ENCODE measurements at places on chromosomes 11 and 22.

GRCh38 chr11:134815404-134815803, 403.4 kb upstream of the B3GAT1 start:
- DNase-seq = no peak

DNA sequence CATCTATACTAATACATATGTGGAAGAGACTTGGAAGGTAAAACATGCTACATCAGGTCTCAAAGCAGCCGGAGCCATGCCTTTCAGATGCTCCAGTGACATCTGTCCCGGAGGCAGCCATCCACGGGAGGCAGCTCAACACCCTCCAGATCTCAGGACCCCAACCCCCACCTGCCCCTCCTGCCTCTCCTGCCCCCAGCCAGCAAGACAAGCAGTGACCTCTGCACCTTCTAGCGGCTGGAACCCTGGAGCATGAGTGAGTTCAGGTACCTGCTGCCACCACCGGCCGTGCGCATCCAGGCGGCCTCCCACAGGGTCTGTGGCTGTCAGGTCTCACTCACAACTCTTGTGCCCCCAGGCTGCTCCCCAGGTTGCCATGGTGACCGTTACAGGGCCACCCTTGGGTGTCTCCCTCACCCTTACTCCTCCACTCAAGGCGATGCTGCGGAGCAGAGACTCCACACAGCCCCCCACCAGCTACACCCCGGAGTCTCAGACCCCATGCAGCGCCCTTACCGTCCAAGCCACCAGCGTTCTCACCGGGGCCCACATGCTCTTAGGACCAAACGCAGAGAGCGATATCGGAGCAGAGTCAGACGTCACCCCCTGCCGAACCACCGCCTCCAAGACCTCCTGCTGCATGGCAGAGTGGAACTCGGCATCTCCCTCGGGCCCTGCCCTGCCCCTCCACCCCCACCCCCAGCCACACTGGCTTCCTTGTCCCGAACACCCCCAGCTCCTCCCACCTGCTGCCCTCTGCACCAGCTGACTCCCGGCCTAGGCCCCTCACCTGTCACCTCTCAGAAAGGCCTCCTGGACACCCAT, 34.7 kb downstream of the CERK start:
- no peak for DNase-seq

DNA sequence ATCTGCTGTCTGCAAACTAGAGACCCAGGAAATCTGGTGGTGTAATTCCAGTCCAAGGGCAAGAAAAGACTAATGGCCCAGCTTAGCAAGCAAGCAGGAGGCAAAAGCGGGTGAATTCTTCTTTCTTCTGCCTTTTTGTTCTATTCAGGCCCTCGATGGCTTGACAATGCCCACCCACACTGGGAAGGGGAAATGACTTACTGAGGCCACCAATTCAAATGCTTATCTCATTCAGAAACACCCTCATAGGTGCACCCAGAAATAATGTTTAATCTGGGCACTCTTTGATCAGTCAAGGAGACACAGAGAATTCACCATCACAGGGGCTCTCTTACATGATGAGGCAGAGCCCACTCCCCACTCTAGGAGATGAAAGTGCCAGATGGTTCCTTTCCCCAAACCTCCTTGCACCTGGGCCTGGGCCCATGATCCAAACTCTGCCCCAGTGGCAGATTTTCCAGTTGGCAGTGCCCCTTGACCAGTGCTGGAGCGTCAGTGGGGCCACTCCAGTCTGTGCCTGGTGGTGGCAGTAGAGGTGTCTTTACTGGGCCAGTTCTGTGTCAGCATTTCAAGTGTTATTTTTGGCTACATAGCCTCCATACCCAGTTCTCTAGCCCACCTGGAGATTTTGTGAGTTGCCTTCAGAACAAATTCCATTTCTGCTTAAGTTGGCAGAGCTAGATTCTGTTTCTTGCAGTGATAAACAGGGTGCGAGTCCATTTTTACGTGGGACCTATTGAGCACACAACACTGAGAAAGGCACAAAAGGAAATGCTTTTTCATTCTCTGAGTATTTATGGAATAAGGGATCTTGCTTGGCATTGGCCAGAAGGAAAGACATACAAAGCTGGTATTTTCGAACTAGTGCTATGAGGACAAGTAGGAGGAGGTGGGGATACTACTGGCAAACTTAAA, 7.5 kb downstream of the ELMOD1 start:
- DNase-seq = no peak

DNA sequence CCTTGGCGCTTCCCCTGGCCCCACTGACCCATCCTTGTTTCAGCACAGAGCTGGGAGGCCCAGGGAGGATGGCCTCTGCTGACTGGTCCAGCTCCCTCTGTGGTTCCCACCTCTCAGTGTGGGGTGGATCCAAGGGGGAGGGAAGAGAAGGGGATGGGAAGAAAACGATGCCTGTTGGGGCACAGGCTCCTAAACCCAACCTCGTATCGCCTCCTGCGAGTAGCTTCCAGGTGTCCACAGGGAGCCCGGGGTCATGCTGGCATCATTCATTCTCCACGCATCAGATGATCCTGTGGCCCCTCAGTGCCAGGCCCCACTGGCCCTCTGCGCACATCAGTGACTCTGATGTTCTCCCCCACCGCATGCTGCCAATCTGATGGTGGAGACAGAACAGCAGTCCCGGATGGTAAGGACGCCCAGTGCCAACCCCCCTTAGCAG, 5.1 kb downstream of the MYEOV start:
- no peak for DNase-seq

DNA sequence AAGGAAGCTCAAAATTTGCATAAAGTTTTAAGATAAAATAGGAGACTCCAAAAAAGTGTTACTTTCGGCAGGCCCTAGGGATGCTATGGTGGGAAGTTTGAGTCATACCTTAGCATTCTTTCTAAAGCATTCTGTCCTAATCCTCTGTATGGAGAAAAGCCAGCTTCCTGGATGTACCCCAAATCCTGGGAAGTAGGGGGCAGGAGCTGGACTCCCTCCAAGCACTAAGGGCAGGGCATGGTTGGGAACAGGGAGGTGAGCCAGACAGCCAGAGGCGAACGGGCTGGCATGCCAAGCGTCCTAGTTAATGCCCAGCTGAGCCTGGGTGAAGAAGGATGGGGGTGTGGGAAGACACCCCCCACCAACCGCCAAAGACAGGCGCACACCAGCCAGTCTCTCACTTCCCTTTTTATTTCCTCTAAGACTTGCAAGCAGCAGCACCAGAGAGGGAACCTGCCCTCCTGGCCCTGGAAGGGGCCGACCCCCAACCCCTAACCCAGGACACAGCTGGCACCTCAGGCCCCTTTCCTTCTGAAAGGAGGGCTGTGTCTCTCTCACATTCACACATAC, 23.9 kb downstream of the RTN4RL2 start:
- no peak for DNase-seq

- DNase-seq = no peak
Measured at GRCh38 chr22:27032091-27032761, 374.8 kb downstream of the MIAT start.

DNA sequence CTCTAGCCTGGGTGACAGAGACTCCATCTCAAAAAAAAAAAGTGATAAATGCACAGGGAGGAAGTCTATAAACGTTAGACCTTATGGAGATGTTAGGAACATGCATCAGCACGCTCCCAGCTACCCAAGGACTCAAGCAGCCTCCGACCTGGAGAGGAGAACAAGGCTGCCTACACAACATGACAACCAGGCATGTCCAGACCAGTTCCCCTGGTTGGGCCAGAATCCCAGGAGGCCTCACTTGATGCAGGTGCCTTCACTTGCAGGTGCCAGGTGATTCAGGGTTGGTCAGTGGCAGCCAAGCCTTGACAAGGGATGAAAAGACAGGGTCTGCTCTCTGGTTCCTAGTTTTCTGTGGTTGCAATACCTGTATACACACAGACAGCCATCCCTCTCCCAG, 5.9 kb downstream of the RANGAP1 start:
- DNase-seq = no peak

DNA sequence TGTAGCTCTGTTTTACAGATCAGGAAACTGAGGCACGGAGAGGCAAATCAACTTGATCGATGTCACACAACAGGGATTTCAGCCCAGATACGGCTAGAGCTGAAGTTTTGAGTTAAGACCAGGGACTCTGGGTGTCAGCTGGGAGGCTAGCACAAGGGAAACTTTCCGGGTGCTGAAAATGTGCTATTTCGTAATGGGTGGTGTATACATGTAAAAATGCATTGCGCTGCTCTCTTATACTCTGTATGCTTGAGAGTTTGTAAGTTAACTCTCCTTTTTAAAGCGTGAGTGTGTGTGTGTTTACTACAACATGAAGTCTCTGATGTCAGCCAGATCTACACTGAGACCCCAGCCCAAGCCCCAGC, 227.6 kb downstream of the MN1 start:
- DNase-seq = no peak

DNA sequence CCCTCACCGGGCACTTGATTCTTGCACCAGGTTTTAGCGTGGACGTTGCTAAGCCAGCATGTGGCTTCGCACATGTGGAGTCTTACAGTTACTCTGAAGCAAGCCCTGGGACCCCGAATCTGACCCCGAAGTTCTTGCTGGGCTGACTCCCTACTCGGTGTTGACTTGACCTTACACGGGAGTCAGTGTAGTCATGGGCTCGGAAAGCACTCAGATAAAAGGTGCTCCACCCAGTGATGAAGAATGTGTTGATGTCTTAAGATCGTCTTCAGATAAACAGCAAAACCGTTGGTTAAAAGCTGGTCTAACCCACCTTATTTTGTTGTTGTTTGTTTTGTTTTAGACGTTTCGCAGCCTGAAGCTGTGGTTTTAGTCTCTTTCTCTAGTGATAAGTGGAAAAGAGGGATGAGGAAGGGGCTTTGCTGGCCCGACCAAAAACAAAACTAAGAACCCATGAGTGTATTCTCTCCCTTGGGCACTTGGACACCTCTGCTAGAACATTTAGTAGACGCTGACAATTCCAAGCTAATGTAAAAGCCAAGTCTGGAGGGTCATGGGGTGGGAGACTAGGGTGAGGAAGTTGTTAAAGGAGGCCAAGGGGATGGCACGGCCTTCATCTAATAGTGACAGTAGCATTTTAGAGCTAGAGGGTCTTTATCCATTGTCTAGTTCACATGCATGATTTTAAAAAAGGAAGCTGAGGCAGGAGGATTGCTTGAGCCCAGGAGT, 69.9 kb downstream of the BCR start:
- DNase-seq = no peak

- no peak for DNase-seq
Measured at GRCh38 chr11:45095691-45096010, 50.8 kb upstream of the PRDM11 start.

DNA sequence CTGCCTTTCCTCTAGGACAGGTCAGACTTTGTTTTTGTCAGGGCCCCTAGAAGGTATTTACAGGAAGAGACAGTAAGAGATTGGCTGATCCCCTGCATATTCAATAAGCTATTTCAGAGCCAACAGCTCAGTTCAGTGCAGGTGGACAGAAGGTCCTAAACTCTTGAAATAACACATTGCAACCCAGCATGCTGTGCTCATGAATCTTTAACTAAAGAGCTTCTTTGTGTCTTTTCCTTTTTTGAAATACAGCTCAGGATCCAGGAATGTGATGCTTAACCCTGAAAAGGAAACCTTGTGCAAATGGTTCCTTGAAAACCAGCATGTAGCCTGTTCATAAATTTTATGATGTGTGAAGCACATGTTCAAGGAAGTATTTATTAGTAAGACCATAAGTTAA, 43.9 kb downstream of the BBOX1 start:
- DNase-seq = no peak

DNA sequence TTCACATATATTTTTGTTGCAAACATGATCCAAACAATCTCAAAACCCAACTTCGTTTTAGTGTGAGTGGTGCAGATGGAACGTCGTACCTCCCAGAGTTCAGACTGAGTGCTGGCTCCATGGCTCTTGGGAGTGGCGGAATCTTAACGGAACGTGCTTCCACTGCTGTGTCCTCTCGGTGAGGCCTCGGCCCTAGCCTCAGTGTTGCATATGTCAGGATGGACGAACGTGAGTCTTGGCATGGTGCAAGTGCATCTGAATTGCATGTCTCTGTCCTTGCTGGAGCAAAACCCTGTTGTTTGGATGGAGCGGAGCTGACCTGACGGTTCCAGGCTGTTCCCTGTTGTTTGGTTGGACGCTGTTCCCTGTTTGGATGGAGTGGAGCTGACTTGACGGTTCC, 306.8 kb downstream of the TBC1D22A start:
- DNase-seq = no peak

GRCh38 chr11:120343429-120343828, 7.2 kb downstream of the ARHGEF12 start:
- no peak for DNase-seq

DNA sequence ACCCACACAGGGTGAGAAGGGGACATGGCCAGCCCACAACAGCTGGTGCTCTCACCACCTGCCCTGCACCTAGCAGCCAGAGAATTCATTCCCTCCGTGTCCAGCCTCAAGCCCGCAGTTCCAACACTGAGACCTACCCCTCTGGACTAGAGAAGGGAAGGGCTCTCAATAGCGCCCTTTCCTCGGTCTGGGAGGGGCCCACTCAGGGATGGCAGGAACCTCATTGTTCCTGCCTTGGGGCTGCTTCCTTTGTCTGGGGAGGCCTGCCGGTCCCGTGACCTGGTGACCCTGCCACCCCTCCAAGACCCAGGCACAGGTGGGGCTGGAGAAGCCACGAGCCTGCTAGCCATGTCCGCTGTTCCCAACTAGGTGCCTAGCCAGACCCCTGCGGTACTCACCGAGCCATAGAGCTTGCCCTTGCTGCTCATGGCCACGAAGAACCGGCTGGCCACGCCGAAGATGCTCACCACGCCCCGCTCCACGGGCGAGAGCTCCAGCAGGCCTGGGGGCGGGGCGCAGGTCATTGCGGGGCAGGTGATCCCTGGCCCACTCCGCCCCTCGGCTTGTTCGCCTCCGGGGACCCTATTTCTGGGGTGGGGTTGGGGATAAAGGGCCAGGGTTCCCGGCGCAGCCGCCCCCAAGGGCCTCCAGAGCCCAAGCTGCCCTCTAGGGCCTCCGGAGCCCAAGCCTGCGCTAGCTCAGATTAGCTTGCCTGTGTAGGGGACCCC, 1.4 kb downstream of the FGF4 start:
- no peak for DNase-seq

GRCh38 chr22:34784056-34784455, 281.9 kb upstream of the ISX start:
- DNase-seq = no peak

GRCh38 chr11:64056213-64056785, 20.6 kb downstream of the FLRT1 start:
- DNase-seq = no peak

DNA sequence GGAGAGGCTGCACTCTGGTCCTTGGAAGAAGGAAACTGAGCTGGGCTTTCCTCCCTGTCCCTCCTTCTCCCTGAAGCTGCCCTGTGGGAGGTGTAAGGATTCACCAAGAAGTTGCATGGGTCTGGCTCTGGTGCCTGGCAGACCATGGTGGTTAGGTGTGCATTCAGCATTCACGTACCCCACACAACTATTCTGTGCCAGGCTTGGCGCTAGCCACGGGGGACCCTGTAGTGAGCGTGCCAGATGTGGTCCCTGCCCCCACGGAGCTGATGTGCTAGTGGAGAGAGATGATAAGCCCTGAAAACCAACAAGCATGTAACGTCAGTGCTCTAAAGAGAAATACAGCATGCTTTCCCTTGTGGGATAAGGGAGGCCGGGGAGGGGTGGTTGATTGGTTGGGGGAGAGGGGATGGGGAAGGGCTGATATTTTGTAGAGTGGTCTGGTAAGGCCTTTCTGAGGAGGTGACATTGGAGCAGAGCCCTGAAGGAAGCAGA, 48.9 kb downstream of the CD82 start:
- DNase-seq = no peak

GRCh38 chr22:39920134-39920743, 19.4 kb downstream of the GRAP2 start:
- DNase-seq = peak; percentile 94

GRCh38 chr11:133947321-133947756, 9.4 kb downstream of the IGSF9B start:
- peak; percentile 59 for DNase-seq

- DNase-seq = no peak
Measured at GRCh38 chr11:72579816-72580641, 94.2 kb downstream of the PDE2A start.

GRCh38 chr11:107702723-107703122, 9.1 kb downstream of the SLN start:
- no peak for DNase-seq

Measured in T-helper 2 cell (primary cell).